ENCODE measurements at places on chromosomes 5 and 9. TPM values are rescaled to one million over a fixed set of nuclear protein-coding genes. Genes with fewer than 3 reads are reported as not detected.

The NR4A3 gene
- total RNA-seq = 8.9 TPM

The ZNF79 gene
- 8.6 TPM for total RNA-seq

The CDO1 gene
- total RNA-seq = 10.9 TPM

The DCANP1 gene
- total RNA-seq = not detected

The CDHR2 gene
- not detected for total RNA-seq

Data from smooth muscle cell of the pulmonary artery (primary cell).